ENCODE measurements at places on chromosomes 16 and 17. TPM values are rescaled to one million over a fixed set of nuclear protein-coding genes. Genes with fewer than 3 reads are reported as not detected.

AANAT gene
- total RNA-seq = not detected

SLC46A1 gene
- total RNA-seq = 17.6 TPM

CTRB1 gene
- total RNA-seq = 20,352 TPM

HASPIN gene
- not detected for total RNA-seq

PTGES3L gene
- total RNA-seq = not detected

LDHD gene
- total RNA-seq = 28.3 TPM

MYOCD gene
- 0.52 TPM for total RNA-seq
